ENCODE measurements at places on chromosomes 4 and X.

- DNase-seq = no peak
Observed at GRCh38 chr4:41050116-41050515, 164.2 kb downstream of the APBB2 start.

DNA sequence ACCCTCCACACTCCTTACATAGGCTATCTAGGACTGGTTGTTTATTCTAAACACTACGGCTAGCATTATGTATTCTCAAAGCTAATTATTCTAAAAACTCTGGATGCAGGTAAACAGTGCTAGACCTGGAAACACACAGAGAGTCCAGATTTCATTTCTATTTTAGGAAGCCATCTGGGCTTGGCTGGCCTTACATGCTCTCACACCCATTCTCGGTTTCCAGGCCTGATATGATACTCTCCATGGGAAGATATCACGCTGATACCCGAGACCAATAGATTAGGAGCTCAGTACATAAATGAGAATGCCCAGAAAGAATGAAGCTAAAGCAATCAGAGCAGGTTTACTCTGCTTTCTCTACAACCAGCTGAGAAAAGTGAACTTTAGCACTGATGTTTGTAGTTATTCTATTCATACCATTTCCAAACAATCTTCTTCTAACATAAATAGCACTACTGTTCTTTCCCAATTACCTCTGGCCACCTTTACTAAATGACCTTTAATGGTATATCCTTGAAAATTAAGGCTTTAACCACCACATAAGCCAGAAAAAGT lies 973.3 kb downstream of the PCDH18 start:
- no peak for DNase-seq

GRCh38 chr4:18444206-18444605 lies 422.7 kb upstream of the LCORL start:
- no peak for DNase-seq

DNA sequence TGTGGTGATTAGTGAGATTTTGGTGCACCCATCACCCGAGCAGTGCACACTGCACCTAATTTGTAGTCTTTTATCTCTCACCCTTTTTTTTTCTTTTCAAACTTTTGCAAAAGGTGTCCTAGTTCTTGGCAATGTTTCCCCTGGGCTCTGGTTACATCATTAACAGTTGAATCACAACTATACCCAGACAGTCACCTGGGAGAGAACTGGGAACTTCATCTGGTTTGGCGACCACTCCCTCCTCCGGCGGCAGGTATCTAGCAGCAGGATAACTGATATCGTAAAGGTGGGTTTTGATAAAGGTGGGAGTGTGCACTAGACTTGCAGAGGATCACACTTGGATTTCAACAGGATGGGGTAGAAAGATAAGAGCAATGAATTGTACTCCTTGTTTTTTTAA lies 140.5 kb downstream of the CHIC2 start:
- DNase-seq = no peak

- no peak for DNase-seq
Observed at GRCh38 chr4:168551945-168552695, 55.3 kb downstream of the PALLD start.

GRCh38 chr4:87811977-87812376 lies 12.6 kb downstream of the IBSP start:
- no peak for DNase-seq

GRCh38 chr4:6206771-6207290 lies 6.5 kb upstream of the JAKMIP1 start:
- no peak for DNase-seq

DNA sequence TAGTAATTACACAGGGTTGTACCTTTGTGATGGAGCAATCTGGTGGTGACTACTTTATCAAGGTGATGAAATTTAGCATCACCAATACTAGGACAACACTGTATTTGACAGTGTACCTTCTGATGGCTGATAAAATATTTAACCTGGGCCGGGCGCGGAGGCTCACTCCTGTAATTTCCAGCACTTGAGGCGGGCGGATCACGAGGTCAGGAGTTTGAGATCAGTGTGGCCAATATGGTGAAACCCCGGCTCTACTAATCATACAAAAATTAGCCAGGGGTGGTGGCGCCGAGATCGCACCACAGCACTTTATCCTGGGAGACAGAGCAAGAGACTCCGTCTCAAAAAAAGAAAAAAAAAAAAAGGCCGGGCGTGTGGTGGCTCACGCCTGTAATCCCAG lies 1.9 kb upstream of the TAF1 start:
- DNase-seq = no peak

- DNase-seq = no peak
Observed at GRCh38 chr4:141196227-141196933, 24.3 kb upstream of the ZNF330 start.

- DNase-seq = no peak
Observed at GRCh38 chr4:55343887-55344286, 2.2 kb upstream of the SRD5A3 start.

DNA sequence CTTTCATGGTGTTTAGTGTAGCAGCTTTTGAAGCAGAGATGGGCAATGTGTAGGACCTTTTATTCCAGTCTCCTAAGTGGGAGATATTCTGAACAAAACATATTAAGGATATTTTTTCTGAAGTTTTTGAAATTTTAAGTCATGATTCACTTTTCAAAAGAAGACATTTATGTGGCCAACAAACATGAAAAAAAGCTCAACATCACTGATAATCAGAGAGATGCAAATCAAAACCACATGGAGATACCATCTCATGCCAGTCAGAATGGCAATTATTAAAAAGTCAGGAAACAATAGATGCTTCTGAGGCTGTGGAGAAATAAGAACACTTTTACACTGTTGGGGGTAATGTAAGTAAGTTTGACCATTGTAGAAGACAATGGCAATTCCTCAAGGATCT lies 76.0 kb downstream of the FAT4 start:
- peak; percentile 15 for DNase-seq

GRCh38 chr4:164876700-164877324 lies at the start of gene APELA:
Gene APELA, plus strand, starts transcription at chr4:164877178. Its CDS starts 154 bp downstream, at chr4:164877332.
- DNase-seq = no peak

GRCh38 chr4:156560701-156561100 lies 410.9 kb downstream of the PDGFC start:
- DNase-seq = peak; percentile 38
